Stimulated activated CD8-positive, alpha-beta memory T cell treated with anti-CD3 and anti-CD28 coated beads, Interleukin-4, amount 100 ng/mL, for 48 hours (primary cell): ENCODE measurements at places on chromosomes 11 and 22.
A peak's percentile ranks its signal among the peaks of the same experiment; 100 is the strongest.

DNA sequence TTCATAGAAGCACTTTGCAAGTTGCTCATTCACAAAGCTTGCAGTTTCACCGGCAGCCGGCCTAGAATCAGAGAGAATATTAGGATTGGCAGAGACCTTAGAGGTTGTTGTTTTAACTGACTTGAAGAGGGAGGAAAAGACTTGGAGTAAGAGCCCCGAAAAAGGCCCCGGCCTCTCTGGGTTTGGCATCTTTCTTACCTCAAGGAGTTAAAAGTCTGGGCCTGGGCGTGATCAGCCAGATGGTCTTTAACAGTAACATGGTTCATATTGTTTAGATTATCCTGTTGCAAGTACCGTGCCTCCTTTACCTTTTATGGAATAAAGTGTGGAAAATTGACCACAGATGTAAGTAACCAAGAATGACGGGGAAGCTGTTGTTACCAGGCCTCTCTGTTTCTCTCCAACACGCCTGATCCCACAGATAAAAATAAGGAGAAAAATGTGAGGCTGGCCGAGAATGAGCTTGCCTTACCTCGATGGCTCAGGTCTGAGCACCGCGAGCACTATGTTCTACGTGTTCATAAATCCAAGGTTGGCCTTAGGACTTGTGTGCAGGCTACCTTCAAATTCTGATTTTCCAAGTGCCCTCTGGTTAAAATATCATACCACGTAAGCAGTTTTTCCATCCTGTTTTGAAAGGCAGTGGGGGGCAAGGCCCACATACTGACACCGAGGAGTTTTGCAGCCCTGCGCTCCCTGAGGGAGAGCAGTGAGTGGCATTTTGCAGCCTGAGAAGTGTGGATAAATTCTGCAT lies 56.4 kb downstream of the PARVA start:
- DNase-seq: no peak

DNA sequence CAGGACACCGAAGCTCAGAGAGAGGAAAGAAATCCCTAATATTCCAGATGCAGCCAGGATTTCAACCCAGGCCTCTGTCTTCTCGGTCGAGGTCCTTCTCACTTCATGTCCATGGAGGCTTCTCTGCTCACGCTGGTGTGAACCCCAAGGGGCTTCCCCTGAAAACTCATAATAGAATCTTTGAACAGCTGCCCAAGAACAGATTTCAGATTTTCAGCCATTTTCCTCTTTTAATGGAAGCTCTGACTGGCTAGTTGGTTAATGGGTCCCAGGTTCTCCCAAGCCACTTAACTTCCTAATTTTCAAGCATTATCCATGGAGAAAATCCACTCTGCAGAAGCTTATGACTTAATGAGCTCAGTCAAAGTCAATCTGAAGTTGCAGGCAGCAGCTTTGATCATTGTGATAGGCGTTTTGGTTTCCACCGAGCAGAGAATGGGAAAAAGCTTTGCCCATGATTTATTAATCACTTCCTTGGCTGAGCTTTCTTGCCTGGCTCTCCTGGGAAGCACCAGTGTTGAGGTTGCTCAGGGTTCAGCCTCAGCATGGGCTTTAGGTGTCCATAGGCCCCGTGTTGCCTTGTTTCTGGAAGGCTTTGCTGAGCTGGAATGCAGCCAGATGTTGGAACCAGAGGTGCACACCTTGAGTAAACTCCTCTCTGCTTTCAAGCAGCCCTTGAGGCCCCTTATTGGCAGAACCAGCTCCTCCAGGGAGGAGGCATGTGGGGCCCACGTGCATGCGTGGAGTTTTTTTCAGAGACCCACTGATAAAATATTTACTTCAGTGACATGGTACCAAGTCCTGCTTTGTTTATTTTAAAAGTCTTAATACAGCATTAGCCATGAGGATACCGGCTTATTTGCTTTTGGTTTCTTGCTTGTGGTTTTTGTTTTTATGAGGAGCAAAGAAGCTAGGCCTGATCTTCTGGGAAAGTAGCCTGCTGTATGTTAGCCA lies 25.5 kb downstream of the LDLRAD3 start:
- no peak for DNase-seq

DNA sequence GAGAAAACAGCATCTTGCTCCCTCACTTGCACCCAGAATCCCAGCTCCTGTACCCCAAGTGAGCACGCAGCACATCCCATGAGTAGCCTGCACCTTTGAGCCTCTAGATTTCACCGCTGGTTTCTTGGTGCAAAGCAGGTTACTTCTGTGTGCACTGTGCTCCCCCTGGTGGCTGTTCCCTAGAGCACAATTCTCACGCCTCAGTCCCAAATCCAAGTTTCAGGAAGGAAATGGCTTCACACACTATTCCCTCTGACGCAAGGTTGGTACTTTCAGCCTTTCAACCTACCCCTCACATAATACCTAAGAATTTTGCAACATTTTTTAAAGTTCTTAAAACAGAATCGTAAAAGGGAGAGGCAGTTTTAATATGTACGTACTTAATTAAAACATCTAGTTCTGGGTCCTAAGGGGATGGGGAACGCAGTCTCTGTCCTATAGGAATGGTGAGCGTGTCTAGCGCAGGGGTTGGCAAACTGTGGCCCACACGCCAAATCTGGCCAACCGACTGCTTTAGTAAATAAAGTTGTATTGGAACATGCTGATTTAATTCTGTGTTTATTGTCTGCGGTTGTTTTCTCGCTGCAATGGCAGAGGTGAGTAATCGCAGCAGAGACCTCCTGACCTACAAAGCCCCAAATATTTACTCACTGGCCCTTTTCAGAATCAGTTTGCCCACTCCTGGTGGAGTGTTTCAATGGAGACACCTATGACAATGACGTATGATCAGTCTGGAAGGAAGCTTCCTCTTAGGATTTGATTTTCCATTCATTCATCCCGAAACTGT lies 27.5 kb downstream of the DHCR7 start:
- DNase-seq: peak; percentile 31

DNA sequence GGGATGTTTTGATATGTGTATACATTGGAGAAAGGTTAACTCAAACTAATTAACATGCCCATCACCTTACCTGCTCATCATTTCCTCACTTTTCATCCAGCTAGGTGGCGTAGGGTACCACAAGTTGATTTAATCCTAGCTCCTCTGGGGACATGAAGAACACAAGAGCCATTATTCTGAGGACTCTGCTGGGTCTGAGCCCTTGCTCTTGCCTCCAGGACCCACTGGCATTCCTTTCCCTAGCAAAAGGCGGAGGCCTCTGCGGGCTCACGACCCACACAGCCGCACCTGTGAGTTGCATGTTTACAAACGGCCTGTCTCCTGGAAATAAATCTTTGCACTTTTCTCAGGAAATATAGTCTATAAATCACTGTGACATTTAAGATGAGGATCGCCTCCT lies 871.9 kb downstream of the TBC1D22A start:
- no peak for DNase-seq

GRCh38 chr11:63764679-63765647 lies 3.6 kb downstream of the ZFTA start:
- no peak for DNase-seq

DNA sequence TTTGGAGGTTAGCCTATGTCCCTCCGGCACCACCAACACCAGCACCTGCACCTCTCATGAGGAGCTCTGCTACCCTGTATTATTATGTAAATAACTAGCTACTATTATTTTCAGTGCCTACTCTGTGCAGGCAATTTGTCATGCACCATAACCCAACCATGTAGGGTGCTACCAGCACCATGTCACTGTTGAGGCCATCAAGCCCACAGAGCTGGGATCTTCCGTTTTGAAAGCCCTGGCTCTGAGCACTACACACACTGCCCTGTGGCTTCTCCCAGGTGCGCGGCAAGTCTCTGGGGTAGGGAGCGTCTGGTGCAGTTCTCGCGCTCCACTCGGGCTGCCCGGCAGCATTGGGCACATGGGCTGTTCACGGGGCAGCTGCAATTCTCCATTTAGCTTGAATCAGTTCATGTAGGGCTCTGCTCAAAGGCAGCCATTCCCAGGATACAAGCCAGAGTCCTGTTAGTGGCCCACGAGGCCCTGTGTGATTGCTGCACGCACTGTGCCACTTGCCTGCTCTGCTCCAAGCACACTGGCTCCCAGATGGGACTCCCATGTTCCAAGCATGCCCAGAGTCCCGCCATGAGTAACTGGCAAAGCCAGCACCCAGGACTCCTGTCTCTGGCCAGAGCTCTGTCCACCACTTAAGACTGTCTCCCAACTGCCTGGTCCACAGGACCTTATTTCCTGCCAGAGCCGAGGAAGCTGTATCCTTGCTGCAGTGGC lies 42.5 kb upstream of the CDON start:
- DNase-seq: no peak

- peak; percentile 43 for DNase-seq
Measured at GRCh38 chr11:7548659-7549274, 35.0 kb downstream of the PPFIBP2 start.

GRCh38 chr11:95322539-95322938 lies 91.5 kb upstream of the SESN3 start:
- DNase-seq: no peak

- no peak for DNase-seq
Measured at GRCh38 chr11:95404370-95404769, 173.4 kb upstream of the SESN3 start.

- DNase-seq: no peak
Measured at GRCh38 chr11:45266676-45267020, 19.5 kb downstream of the SYT13 start.

- DNase-seq: no peak
Measured at GRCh38 chr22:29871684-29872083, 11.3 kb upstream of the MTMR3 start.

DNA sequence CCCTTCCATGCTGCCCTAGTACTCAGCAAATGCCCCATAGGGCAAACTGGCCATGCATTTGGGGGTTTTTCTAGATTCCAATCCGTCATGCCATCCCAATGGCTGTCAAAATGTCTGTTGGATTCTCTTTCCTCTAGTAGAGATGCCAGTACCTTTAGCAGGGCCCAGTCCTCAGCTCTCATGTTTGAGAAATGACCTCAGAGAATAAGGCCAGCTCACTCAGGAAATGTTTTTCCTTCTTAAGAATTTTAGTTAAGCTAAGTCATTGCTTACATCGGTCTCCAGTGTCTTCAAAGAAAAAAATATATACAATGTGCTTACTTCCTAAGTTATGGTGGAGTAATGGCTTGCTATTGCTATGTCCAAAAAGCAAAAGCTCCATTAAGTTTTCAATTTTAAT lies 14.1 kb upstream of the ALKBH3 start:
- DNase-seq: no peak

DNA sequence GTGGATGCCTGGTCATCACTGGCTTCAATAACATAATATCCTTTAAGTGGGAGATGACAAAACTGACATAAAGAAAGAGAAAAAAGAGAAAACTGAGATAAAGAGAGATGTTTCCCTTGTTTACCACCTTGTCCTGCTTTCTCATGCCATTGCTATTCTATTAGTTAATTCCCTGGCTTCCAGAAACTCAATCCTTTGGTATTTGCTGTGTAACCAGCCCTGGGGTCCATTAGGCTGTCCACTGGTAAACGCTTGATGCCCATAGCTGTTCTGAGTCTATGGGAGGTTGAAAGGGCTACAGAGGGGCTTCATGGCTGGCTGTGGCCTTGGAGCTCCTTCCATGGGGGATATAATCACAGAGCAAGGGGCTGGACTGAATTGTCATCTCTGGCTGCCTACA lies 243.4 kb upstream of the PLET1 start:
- no peak for DNase-seq

GRCh38 chr11:87966694-87967093 lies 208.5 kb downstream of the RAB38 start:
- no peak for DNase-seq

DNA sequence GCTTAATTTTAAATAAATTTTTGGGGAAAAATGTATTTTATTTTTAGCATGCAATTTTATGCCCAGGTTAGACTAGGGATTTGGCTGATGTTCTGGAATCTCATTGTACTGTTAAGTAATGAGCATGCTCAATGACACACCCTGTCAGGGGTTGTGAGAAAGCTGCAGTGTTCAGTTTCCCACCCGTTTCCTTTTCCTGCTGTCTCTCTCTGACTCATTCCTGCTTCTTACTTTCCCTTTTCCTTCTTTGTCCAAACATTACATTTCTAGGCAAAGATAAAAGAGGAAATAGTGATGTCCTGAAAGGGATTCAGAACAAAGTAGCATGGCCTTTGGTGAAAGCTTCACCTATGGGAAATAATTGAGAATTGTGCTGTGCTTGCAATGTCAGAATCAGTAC lies 22.7 kb downstream of the OOSP3 start:
- no peak for DNase-seq

GRCh38 chr11:114106986-114107385 lies 47.5 kb downstream of the ZBTB16 start:
- no peak for DNase-seq

- DNase-seq: no peak
Measured at GRCh38 chr11:113106507-113106906, 145.3 kb downstream of the NCAM1 start.

- DNase-seq: no peak
Measured at GRCh38 chr22:41943661-41944209, 3.2 kb downstream of the CENPM start.

DNA sequence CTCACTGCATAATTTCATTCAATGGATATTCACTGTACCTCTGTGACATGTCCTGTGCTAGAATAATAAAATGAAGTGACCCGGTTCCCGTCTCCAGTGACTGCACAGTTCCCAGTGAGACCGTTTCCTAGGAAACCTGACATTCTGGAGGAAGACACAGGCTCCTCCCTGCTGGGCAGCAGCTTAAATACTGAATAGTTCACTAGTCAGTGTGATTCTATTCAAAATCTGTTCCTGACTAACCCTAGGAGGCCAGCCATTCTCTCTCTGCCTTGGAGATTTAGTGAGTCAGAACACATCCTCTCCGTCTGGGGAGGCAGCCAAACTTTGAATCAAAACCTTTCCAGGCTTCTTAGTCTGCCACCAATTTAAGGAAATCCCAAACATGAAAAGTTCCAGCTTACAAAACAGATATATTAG lies 11.3 kb downstream of the TRIM66 start:
- DNase-seq: no peak

GRCh38 chr22:29306835-29307595 lies 565 bp downstream of the GAS2L1 start:
- peak; percentile 59 for DNase-seq

DNA sequence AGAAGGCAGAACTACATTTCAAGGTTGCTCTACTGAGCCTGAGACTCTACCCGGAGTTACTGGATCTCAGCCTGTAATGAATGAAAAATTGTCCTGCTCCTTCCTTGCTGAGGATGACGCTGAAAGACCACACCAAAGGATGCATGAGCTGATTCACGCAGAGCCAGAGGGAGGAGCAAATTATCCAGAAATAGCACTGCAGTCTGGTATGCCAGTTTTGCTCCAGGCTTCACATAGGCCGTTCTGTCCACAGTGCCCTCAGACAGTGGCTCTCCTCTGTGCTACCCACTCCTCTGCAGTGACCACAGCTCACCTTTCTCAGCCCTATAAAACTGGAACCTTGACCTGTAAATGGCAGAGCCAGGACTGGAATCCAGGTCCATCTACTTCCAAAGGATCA lies 79.3 kb upstream of the GALNT18 start:
- DNase-seq: no peak

DNA sequence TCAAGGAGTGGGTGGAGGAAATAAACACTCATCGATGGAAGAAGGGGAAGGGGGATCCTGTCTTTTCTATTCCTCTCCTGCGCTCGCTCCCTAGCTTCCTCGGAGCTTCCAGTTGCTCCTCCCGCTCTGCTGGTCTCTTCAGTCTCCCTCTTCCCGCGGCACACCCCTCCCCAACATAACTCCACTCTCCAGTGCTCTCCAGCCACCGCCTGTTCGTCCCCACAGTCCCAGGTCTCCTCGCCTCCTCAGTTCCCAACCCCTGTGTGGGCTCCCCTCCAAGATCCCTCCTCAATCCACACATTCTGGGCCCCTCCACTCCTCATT lies 438 bp downstream of the ZW10 start:
- no peak for DNase-seq

- no peak for DNase-seq
Measured at GRCh38 chr22:35995772-35996171, 32.9 kb downstream of the RBFOX2 start.
